ENCODE measurements at places on chromosomes 5 and 9.

- DNase-seq, result no peak
These were observed 362.0 kb downstream of the SPOCK1 start for GRCh38 chr5:137136991-137137632.

GRCh38 chr5:7391215-7391614 lies 4.7 kb upstream of the ADCY2 start:
- DNase-seq, result no peak

GRCh38 chr9:126724226-126724625 lies 80.6 kb upstream of the ZBTB43 start:
- no peak for DNase-seq

GRCh38 chr5:87010736-87011135 lies 256.9 kb upstream of the RASA1 start:
- DNase-seq, result no peak

GRCh38 chr9:7405924-7406604 lies 393.5 kb downstream of the DMAC1 start:
- DNase-seq, result no peak

DNA sequence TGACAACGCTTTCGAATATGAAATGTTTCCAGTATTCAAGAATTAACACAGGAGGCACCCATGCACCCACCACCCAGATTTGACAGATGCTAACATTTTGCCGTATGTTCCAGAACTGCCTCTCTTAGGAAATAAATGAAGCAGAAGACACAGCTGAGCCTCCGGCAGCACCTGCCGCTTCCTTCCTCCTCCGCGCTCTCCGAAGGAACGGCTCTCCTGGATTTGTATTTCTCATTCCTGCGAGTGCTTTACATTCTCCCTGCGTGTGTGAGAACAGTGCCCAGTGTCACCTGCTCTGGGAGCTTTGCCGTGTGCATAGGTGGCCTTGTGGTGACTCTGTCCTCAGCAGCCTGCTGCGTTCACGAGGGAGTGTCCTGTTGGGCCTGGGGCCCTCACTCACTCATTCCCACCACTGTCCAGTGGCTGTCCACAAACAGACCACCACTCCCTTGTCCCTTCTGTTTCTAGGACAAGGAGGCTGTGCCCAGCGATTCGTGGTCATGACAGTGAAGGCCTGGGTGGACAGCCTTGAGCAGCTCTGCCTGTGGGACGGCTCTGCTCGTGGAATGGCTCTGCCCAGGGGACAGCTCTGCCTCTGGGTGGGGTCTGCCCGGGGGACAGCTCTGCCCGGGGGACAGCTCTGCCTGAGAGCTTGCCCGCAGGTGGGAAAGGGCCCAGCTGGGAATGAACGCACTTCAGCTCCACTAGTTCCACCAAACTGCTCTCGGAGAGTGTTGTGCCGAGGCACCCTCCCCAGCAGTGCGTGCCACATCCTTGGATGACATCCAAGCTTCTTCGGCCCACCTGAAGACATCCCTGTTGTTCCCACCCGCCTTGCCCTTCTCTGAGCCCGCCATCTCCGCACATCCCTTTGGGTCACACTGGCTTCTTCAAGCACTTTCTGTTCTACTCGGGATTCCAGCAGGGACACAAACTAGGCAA lies 170.5 kb upstream of the PPP1R26 start:
- no peak for DNase-seq

- no peak for DNase-seq
These were observed 1061.3 kb upstream of the DMAC1 start for GRCh38 chr9:8860925-8861324.

DNA sequence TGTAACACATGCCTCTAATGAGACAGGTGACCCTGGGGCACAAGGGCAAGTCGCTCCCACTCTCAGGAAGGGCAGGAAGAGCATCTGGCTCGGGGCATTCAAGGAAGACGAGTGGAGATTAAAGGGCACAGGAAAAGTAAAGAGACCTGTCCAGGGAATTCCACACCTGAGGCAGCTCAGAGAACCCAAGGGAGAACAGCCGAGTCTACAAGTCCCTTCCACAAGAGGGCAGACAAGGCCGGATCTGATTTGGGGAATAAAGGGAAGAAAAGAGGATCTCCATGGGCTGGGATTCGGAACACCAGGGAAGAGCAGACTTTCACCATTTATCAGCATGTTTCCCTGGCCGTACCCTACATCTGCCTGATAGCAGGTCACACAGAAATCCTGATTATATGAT lies 28.1 kb downstream of the GPX3 start:
- no peak for DNase-seq
